ENCODE measurements at places on chromosomes 2 and 18. TPM values are rescaled to one million over a fixed set of nuclear protein-coding genes. Genes with fewer than 3 reads are reported as not detected.

MC5R gene
- not detected for total RNA-seq

MCEE gene
- total RNA-seq = 32.7 TPM

CYP27A1 gene
- total RNA-seq = 63.1 TPM

TEX44 gene
- total RNA-seq = not detected

GAD1 gene
- total RNA-seq = 0.12 TPM

FLACC1 gene
- 0.53 TPM for total RNA-seq

ATP6V1B1 gene
- 3.0 TPM for total RNA-seq

GALNT13 gene
- 1.4 TPM for total RNA-seq

AMMECR1L gene
- total RNA-seq = 7.9 TPM

GCKR gene
- total RNA-seq = not detected

PRR30 gene
- not detected for total RNA-seq

MARCO gene
- not detected for total RNA-seq

RIT2 gene
- not detected for total RNA-seq

EHBP1 gene
- 30.8 TPM for total RNA-seq

GALNT14 gene
- total RNA-seq = 1.1 TPM

CAPN14 gene
- total RNA-seq = 0.21 TPM

CFAP210 gene
- total RNA-seq = not detected

REG3A gene
- 0.30 TPM for total RNA-seq

IL1R1 gene
- 0.21 TPM for total RNA-seq

METTL4 gene
- total RNA-seq = 7.5 TPM

FBXO48 gene
- 0.46 TPM for total RNA-seq

- DNase-seq = no peak
These were observed 139.3 kb downstream of the ACOXL start for GRCh38 chr2:110871637-110872036.

- DNase-seq = no peak
These were observed 290.0 kb upstream of the SALL3 start for GRCh38 chr18:78689606-78690005.

GRCh38 chr18:45110577-45111501 is 430.2 kb downstream of the SETBP1 start:
- DNase-seq = peak; percentile 20

DNA sequence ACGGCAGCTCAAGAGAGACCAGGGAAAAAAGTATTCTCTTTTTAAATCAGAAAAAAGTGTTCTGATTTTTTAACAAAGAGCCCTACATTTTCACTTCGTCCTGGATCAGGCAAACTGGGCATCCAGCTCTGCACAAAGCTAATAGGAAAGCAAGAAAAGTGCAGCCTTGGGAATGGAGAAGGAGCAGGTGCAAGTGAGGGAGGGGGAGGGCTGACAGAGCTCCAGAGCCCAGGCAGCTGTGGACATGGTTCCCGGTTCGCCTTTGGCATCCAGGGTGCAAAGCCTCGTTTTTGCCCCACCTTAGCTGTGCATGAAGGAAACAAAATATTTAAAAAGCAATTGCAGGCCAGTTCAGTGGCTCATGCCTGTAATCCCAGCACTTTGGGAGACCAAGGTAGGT is 82.2 kb downstream of the FAM124B start:
- DNase-seq = no peak

DNA sequence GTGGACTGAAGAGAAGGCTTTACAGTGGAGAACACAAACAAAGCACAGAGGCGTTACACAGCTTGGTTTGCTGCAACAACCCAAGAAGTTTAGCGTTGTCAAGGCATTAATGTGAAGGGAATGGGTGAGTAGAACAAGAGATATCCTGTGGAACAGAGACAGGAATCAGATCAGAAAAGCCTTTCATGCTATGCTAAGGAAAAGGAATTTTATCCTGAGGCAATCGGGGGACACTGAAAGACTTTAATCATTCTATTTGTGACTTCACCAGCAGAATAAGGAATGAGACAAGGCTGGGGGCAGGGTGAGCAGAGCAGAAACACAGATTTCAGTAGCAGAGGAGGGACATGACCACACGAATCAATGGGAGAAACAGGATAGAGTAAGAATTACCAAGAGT is 600.7 kb downstream of the IRS1 start:
- DNase-seq = no peak

DNA sequence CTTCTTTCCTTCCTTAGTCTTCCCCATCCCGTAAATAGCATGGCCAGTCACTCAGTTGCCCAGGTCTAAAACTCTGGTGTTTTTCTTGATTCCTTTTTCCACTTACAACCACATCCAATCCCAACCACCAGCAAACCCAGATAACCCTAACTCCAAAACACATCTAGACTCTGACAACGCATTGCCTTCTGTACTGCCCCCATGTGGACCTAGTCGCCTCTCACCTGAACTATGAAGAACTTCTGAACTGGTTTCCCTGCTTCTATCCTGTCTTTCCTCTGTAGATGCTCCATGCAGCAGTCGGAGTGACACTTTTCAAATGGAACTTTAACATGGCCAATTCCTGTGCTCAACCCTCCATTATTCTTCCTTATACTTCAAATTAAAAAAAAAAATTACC is 26.5 kb downstream of the ST6GAL2 start:
- DNase-seq = no peak

DNA sequence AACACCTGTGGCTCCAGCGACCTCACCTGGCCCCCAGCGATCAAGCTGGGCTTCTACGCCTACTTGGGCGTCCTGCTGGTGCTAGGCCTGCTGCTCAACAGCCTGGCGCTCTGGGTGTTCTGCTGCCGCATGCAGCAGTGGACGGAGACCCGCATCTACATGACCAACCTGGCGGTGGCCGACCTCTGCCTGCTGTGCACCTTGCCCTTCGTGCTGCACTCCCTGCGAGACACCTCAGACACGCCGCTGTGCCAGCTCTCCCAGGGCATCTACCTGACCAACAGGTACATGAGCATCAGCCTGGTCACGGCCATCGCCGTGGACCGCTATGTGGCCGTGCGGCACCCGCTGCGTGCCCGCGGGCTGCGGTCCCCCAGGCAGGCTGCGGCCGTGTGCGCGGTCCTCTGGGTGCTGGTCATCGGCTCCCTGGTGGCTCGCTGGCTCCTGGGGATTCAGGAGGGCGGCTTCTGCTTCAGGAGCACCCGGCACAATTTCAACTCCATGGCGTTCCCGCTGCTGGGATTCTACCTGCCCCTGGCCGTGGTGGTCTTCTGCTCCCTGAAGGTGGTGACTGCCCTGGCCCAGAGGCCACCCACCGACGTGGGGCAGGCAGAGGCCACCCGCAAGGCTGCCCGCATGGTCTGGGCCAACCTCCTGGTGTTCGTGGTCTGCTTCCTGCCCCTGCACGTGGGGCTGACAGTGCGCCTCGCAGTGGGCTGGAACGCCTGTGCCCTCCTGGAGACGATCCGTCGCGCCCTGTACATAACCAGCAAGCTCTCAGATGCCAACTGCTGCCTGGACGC is 4.9 kb downstream of the GPR35 start:
- DNase-seq = no peak

- no peak for DNase-seq
These were observed 199.5 kb downstream of the TTC32 start for GRCh38 chr2:19702267-19702666.

DNA sequence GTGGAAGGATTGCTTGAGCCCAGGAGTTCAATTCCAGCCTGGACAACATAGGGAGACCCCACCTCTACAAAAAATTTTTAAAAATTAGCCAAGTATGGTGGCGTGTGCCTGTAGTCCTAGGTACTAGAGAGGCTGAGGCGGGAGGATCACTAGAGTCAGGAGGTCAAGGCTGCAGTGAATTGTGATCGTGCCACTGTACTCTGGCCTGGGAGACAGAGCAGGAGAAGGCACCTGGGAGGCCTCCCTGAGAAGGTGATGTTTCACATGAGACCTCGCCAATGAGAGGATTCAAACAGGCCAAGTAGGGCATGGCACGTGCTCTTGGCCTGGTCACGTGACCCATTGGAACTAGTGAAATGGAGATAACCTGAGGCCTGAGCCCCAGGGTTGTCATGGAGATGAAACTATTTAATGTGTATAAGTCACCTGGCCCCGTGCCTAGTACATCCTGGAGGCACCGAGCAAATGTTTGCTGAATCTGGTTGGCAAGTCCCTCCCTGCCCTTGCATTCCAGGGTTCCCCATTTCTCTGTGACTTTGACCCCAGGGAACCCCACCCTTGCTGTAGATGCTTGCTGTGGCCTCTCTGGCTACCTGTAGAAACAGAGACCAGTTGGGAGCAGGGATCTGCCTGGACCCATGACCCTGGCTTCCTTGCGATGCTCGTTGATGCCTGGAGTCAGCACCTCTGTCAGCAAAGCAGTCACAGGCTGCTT is 26.1 kb upstream of the ROCK2 start:
- DNase-seq = no peak

- no peak for DNase-seq
These were observed 933.9 kb downstream of the TRIB2 start for GRCh38 chr2:13650586-13651180.

DNA sequence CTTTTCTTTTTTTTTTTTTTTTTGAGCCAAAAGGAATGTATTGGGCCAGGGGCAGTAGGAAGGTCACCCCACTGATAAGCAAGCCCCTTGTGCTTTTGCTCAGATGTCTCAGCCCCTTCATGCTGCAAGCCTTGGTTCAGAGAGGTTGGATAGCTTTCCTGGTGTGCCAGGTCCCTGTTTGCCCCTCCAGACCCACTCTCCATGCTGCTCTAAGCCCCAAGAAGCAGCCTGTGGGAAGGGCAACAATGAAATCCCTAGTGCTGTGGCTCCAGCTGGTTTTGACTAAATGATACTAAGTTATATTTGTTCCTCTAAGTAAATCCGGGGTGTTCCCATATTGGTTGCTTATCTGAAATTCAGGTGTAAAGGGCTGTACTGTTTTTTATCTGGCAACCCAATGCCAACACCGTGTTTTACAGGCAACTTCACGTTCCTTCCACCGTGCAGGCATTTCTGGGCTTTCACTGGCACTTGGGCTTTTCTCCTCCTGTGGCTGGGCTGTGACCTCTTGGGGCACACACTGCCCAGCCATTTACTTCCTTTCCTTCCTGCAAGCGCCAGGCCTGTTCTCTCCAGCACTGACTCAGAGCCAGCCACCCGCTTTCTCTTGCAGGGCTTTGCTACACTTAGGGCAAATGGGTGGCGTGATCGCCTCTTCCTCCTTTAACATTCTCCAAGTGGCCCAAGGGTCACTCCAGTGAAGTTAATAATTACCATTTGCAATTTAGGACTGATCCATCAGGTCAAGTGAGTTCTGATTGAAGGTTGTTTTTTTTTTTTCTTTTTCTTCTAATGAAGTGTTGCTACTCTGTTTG is 21.6 kb downstream of the MERTK start:
- no peak for DNase-seq

DNA sequence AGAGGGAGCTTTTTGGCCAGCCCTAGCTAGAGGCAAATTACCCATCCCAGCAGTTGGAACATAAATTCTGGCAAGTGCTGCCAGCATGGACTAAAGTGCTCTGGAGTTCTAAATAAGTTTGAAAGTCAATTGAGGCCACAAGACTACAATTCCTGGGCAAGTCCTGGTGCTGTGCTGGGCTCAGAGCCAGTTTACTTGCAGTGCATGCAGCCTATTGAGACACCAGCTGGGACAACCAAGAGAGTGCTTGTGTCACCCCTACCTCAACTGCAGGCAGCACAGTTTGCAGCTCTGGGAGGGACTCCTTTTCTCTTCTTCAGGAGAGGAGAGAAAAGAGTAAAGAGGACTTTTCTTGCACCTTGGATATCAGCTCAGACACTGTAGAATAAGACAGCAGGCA is 277.2 kb upstream of the TMEFF2 start:
- no peak for DNase-seq

DNA sequence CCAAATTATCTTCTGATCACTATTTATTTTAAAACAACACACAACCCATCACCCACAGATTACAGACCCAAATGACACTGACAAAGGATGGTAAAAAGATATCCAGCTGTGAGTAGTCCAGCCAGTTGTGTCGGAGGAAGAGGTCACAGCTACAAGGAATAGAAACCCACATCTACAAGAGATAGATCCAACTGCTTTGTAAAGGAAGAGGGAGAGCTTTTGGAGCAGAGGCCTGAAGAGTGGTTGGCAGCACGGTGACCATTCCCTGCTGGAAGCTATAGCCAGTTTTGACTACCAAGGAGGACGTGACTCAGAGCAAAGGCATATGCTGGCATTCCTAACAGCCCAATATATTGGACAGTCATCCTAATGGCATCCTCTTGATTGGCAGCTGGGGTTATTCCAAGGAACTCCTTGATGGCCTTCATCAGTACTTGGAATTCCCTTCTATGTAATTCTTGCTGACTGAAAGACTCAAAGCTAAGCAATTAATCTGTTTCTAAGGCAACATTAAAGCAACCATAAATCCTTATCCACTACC is 17.1 kb downstream of the SLC8A1 start:
- DNase-seq = peak; percentile 95

DNA sequence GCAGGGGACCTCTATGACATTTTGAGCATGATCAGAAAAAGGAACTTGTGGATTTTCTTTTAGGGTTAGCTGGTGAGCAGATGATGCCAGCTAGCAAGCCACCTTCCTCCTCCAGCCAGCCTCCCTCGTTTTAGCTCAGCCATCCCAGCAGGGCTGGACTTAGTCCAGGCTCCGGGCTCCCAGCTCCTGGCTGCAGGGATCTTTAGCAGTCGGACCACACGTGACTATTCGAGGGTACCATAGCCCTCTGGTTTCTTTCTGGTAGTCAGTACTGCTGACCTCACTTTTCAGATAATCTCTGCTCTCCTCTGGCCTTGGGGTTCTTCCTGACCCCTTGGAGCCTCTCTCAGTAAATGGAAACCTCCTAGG is 31.8 kb downstream of the NCK2 start:
- no peak for DNase-seq

GRCh38 chr2:69560147-69560482 is 83.4 kb downstream of the AAK1 start:
- DNase-seq = no peak

- no peak for DNase-seq
These were observed 196.5 kb downstream of the HDAC4 start for GRCh38 chr2:239204136-239204875.

DNA sequence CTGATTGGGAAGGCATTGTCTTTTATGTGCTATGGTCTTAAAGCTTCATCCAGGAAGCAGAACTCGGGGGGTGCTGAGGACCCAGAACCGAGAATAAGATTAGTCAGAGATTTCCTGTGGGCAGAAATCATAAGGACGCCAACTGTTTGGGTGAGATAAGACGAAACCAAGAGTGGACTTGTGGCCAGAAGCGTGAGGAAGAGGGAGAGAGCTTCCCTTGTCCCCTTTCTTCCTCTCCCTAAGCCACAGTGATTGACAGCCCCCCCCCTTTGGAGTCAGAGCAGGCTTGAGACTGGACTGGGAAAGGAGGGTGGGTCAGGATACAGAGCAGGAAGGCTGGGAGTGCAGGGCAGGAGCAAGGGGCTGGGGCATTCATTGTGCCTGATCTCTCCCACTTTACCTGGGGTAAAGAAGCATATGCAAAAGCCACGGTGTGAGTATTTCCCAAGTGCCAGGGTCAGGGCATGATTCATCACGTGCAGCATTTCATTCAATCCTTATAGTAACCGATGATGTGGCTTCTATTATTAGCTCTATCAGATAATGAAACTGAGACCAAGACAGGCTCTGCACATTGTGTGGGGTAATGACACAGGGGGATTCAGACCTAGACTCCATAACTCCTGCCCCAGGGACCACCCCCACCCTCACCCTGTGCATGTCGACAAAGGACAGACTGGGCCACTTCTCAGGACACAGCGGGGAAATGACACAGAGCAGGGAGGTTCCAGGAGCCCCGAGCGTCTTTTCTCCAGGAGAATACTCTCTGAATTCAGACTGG is 3.0 kb upstream of the IL1RN start:
- DNase-seq = peak; percentile 52

GRCh38 chr2:72993147-72993932 is 76.0 kb downstream of the EMX1 start:
- peak; percentile 66 for DNase-seq
